ENCODE measurements at places on chromosomes 6 and 20.

DNA sequence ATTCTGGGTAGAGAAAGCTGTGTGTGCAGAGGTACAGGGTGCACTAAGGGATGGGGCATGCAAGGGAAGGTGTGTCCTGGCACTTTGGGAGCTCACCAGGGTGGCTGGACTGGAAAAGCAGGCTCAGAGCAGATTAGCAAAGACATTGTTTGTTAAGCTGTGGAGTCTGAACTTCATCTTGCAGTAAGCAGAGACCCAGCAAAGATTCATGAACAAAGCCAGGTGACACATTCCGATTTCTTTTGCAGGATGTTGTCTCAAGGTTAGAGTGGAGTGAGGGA is 28.8 kb downstream of the DUSP22 start:
- no peak for DNase-seq

DNA sequence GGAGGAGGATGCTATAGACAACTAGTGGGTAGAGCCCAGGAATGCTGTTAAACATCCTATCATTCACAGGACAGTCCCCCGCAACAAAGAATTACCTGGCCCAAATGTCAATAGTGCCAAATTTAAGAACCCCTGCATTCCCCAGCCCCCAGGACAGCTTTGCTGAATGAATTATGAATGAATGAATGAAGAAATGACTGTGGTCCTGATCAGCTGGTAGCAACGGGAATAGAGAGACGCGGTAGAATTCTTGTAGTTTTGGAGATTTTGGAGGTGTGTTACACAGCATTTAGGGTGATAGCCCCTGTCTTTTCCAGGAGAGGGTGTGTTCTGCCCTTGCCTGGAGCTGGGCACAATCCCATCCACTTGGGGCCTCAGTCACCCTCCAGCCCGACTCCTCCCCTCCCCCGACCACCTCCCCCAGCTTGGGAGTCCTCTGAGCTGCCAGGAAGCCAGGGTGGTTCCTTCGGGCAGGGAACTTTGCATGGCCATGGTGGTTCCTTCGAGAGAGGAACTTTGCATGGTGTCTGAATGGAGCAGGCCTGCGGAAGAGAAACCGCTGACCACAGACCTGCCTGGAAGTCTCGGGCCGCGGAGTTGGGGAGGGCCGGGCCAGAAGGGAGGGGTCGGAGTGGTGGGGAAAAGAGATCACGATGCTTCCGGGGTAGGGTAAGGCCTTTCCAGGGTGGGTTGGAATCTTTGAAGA is 1.0 kb upstream of the HCK start:
- no peak for DNase-seq

GRCh38 chr6:132357120-132357519 is 44.2 kb downstream of the MOXD1 start:
- no peak for DNase-seq

- no peak for DNase-seq
Measured at GRCh38 chr6:170243791-170244291, 47.0 kb downstream of the DLL1 start.

DNA sequence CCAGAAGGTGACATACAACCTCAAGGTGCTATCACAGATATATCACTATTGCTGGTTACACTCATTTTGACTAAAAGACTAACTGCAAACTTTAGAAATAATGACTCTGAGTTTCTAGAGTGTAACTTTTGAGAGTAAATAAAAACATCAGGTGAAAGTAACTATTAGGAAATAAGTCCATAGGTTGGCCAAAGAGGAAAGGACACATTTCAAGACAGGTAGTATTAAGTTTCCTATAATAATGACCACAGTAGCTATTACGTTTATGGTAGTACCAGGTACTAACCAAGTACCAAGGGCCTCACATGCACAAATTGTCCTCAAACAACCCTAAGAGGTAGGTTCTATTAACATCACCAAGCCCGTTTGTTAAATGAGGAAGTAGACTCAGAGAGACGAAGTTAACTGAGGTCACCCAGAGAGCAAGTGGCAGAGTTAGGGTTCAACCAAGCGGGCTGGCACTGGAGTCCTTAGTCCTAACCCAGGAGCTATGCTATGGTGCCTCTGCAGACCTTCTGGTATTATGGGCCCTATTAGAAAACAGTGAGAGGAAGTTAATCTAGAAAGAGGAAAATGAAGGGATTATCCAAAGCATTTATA is 36.8 kb downstream of the HEBP2 start:
- no peak for DNase-seq

DNA sequence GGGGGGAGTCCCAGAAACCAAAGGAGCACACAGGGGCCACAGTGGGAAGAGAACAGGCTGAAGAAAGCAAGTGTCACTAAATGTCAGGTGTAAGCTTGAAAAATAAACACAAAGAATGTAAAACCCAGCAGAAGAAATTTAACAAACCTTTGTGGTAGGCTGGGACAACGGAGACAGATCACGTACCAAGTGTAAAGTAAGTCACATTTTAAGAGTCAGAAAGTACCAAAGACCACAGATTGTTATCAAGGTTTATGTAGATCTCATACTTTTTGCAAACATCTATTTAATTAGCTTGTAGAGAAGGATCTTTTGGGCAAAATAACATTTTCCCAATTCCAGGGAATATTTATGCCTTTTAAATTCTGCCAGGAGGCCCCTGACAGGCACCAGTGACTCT is 1.6 kb downstream of the CLIC5 start:
- no peak for DNase-seq

GRCh38 chr20:38673725-38674091 is 50.6 kb upstream of the SLC32A1 start:
- no peak for DNase-seq
